ENCODE measurements at places on chromosomes 16 and 17.

- no peak for DNase-seq
These were observed 5.0 kb downstream of the ATP5PD start for GRCh38 chr17:75041656-75042280.

GRCh38 chr17:44385287-44386181 is 3.9 kb downstream of the ITGA2B start:
- peak; percentile 62 for DNase-seq

DNA sequence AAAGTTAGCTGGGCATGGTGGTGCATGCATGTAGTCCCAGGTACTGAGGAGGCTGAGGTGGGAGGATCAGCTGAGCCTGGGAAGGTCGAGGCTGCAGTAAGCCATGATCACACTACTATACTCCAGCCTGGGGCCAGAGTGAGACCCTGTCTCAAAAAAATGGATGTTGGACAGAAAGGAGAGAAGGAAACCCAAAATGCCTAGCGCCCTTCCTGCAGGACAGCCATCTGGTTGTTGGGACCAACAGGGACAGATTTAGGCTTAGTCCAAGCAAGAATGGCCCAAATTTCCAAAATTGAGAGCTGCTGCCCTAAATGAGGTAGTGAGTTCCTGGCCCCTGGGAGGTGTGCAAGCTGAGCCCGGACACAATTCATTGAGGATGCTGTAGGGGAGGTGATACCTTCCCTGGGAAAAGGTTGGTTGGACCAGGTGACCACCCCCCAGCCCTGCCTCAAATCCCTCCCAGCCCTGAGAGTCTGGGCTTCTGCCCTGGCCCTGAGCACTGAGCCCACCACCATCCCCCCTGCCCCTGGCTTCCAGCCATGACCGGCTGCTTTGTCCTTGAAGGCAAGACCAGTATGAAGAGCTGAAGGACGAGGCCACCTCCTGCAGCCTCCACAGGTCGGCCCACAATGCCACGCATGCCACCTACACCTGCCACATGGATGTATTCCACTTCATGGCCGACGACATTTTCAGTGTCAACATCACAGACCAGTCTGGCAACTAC is 35.1 kb downstream of the IL21R start:
- DNase-seq = no peak

- DNase-seq = no peak
These were observed 9.8 kb downstream of the CA5A start for GRCh38 chr16:87926246-87927194.

DNA sequence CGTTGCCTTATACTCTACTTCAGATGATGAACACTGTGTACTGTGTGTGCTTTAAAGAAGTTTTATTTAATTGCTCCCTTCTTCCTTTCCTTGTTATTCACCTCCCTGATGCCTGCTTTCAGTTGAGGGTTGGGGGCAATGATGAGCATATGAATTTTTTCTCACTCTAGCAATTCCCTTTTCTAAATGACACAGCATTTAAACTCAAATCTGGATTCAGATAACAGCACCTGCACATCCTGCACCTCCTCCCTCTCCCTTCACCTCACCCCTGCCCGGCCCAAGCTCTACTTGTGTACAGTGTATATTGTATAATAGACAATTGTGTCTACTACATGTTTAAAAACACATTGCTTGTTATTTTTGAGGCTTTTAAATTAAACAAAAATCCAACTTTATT is 13.0 kb upstream of the PNPO start:
- DNase-seq = no peak

- no peak for DNase-seq
These were observed 25.8 kb downstream of the GNPTG start for GRCh38 chr16:1377406-1378010.

- no peak for DNase-seq
These were observed 2.6 kb downstream of the HBZ start for GRCh38 chr16:155031-155398.
